Cardiac muscle cell (in vitro differentiated cells and primary cell): ENCODE measurements at places on chromosomes 11 and 22. TPM values are rescaled to one million over a fixed set of nuclear protein-coding genes. Genes with fewer than 3 reads are reported as not detected.

The RNF214 gene
- polyA plus RNA-seq, result 13.8 and 24.6 TPM in 2 replicates

The C11orf97 gene
- polyA plus RNA-seq, result not detected in 2 replicates

The CARNS1 gene
- polyA plus RNA-seq, result 2.1 and 4.8 TPM in 2 replicates

The RIC3 gene
- 12.4 and 22.1 TPM in 2 replicates for polyA plus RNA-seq

The MCHR1 gene
- polyA plus RNA-seq, result 0.59 TPM in 1 of 2 replicates, not detected in the other

The ZNF215 gene
- polyA plus RNA-seq, result 1.0 and 1.6 TPM in 2 replicates

The TCF20 gene
- polyA plus RNA-seq, result 5.7 and 6.4 TPM in 2 replicates

The FAM180B gene
- polyA plus RNA-seq, result 0.12 TPM in 1 of 2 replicates, not detected in the other

The SHISAL1 gene
- 0.40 and 0.80 TPM in 2 replicates for polyA plus RNA-seq
